ENCODE measurements at places on chromosomes 12 and 14. TPM values are rescaled to one million over a fixed set of nuclear protein-coding genes. Genes with fewer than 3 reads are reported as not detected.

Gene ARMH4
- polyA plus RNA-seq: 1.9 TPM

Gene AGAP2
- polyA plus RNA-seq: 0.77 TPM

Gene WSCD2
- 0.07 TPM for polyA plus RNA-seq

Gene DLK1
- polyA plus RNA-seq: 2.9 TPM

Gene PRH2
- polyA plus RNA-seq: not detected

Gene MARK3
- 36.4 TPM for polyA plus RNA-seq

Gene INSM2
- not detected for polyA plus RNA-seq

Gene ACOT6
- 0.19 TPM for polyA plus RNA-seq

Gene BEGAIN
- polyA plus RNA-seq: 0.34 TPM

Gene NKX2-1
- polyA plus RNA-seq: not detected

Gene GPR84
- polyA plus RNA-seq: 1.0 TPM

Gene PTHLH
- 0.08 TPM for polyA plus RNA-seq

Gene SMIM41
- not detected for polyA plus RNA-seq

Gene C14orf132
- 1.4 TPM for polyA plus RNA-seq

Gene GPRC5A
- polyA plus RNA-seq: 1.4 TPM

Gene JKAMP
- 13.3 TPM for polyA plus RNA-seq

Gene TMTC1
- 19.2 TPM for polyA plus RNA-seq

Gene SALL2
- 2.0 TPM for polyA plus RNA-seq

Gene PPP1R1A
- 309 TPM for polyA plus RNA-seq

Gene LGR5
- polyA plus RNA-seq: 0.03 TPM

Gene RAD9B
- 0.13 TPM for polyA plus RNA-seq

Gene COCH
- 2.0 TPM for polyA plus RNA-seq

Gene OTUB2
- 0.24 TPM for polyA plus RNA-seq

Gene APOLD1
- 71.1 TPM for polyA plus RNA-seq

Measured in adipose tissue (tissue), 3 donors.